Activated T-cell treated with anti-CD3 and anti-CD28 coated beads, Interleukin-2, amount 50 U/mL, for 24 hours (primary cell): ENCODE measurements at places on chromosomes 13 and 19.

GRCh38 chr13:43564952-43565351 is 221.8 kb downstream of the ENOX1 start:
- no peak for DNase-seq
- H3K27me3 ChIP-seq, result peaks cover 3% of the 10 kb centered on the region
- no peaks in the 10 kb centered on the region for H3K36me3 ChIP-seq
- no peak overlapping the region for H3K4me3 ChIP-seq

DNA sequence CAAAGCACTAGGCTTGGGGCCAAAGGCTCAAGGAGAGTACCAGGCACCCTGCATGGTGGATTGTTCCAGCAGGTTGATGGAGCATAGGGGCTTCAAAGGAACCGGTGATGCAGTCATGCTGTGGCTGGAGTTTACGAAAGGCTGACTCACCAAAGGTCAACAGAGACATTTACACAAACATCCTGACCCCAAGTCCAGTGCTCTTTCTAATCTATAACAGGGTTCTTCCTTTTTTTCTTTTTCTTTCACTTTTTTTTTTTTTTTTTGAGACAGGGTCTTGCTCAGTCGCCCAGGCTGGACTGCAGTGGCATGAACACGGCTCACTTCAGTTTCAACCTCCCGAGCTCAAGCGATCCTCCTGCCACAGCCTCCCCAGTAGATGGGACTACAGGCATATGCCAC is 35.6 kb upstream of the TPTE2 start:
- H3K27me3 ChIP-seq, result peaks cover 44% of the 10 kb centered on the region
- H3K36me3 ChIP-seq, result no peaks in the 10 kb centered on the region
- no peak for DNase-seq
- H3K27ac ChIP-seq, result no peak overlapping the region
- peaks cover 5% of the 10 kb centered on the region for H3K4me1 ChIP-seq

DNA sequence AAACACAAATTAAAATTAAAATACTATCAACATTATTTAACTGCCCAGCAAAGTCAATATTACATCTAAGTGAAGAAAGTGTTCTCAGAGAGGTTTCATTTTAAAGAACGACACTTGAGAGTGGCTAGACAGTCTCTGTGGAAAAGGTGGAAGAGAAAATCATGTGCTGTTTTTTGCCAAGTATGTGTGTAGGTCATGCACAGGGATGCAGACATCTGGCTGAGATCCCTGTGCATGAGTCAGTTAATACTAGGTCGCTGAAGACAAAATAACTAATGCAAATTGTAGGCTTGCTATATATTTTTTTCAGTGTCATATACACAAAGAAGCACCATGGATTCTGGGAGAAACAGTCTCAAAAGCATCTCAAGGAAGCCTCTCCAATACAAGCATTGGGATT is 44.3 kb upstream of the ENOX1 start:
- H3K4me3 ChIP-seq, result no peak overlapping the region
- H3K4me1 ChIP-seq, result no peaks in the 10 kb centered on the region
- no peak for DNase-seq
- H3K27ac ChIP-seq, result no peak overlapping the region
- peaks cover 19% of the 10 kb centered on the region for H3K27me3 ChIP-seq
- no peaks in the 10 kb centered on the region for H3K36me3 ChIP-seq

- H3K4me3 ChIP-seq, result no peak overlapping the region
- no peak overlapping the region for H3K27ac ChIP-seq
- DNase-seq, result no peak
- H3K36me3 ChIP-seq, result no peaks in the 10 kb centered on the region
- H3K4me1 ChIP-seq, result no peaks in the 10 kb centered on the region
Measured at GRCh38 chr13:80633251-80633650, 292.3 kb upstream of the SPRY2 start.
